ENCODE measurements at places on chromosomes 7 and 10.

GRCh38 chr7:47455872-47456185 is 126.1 kb downstream of the TNS3 start:
- no peak for DNase-seq

DNA sequence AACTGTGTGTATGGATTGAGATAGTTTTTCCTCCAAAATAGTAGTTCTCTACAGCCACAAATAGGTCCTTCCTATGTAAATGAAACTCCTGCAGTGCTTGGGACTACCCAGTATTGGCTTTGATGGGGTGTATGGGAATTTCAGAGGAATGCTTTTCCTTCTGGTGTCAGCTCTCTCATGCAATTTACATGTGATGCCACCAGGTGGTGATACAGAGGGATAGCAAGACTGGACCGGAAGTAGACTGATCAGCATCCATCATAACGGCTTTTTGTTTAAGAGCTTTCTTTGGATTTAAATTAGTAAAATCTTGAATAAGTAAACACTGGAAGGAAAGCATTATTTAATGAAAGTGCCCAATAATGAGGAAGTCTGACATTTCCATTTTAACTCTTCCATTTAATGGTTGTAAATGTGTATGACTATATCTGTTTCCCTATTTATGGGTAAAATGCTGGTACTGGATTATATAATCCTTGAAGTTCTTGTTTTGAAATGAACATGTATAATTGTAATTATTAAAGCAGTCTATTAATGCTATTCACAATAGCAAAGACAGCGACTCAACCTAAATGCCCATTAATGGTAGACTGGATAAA is 22.7 kb downstream of the DYNC1I1 start:
- DNase-seq: no peak

- DNase-seq: peak; percentile 12
Measured at GRCh38 chr10:86046845-86047460, 319.6 kb downstream of the GRID1 start.

DNA sequence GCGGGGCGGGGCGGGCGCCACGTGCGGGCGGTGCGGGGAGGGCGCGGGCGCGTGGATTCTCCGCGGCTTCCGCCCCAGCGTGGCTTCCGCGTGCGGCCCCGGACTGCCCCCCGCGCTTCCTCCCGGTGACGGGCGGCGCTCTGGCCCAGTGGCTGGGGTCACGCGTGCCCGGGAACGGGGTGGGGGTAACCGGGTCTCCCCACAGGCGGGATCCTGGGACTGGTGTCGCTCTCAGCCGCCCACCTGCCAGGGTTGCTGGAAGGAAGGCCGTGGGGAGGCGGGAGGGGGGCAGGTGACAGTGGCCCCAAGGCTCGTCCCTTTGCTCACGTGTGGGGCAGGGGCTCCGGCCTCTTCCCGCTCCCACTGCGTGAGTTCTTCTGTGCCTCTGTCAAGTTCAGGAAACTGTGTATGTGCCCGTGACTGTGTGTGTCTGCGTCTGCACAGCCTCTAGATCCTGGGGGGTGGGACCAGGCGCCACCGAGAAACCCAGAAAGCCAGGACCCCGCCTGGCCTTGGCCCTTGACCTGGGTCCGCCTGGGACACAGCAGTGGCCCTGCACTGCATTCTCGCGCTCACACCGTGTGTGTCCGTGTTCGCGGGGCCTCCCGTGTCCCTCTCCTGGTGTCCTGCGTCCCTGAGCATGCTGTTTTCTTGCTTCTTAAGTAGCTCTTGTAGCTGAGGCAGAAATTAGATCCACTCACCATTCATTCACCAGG is 919 bp downstream of the MAFK start:
- DNase-seq: no peak

DNA sequence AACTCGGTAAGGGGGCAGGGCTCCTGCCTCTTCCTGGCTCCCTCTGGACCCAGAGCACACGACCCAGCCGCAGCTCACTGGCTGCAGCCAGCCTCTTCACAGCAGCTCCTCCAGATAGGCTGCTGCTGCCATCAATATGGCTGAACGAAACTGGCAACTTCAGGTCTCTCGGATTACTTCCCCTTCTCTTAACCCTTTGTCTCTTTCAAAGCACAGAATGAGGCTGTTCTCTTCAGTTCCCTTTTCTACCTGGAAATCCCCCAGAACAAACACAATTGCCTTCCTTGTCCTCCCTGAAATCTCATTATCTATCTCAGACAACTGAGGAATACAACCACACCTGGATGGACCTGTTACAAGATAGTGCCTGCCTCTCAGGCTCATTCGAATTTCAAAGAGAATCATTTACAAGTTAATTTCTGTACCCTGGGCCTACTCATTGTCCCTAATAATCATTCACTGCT is 193.4 kb upstream of the MBL2 start:
- no peak for DNase-seq

GRCh38 chr7:47724335-47724982 is 142.5 kb upstream of the TNS3 start:
- peak; percentile 83 for DNase-seq

DNA sequence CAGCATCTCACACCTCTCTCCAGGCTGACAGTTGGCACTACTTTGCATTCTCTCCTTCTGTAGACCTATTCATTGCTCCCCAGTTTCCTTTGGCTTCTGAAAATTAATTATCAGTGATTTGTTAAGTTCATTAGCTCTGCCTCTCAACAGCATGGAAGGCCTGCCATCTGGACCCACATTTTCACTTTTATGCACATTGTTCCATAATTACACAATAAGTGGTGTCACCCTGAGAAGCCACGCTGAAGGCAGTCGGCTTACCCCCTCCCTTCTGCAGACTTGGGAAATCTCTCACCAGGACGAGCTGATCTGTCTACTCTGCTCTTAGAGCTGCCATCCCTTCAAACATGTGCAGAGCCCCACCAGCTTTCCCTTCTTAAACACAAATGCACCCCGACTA is 64.7 kb downstream of the SLIT1 start:
- DNase-seq: no peak

GRCh38 chr7:48366096-48366495 is 194.8 kb downstream of the ABCA13 start:
- DNase-seq: no peak

- no peak for DNase-seq
Measured at GRCh38 chr10:5945190-5945509, 32.2 kb downstream of the IL15RA start.

DNA sequence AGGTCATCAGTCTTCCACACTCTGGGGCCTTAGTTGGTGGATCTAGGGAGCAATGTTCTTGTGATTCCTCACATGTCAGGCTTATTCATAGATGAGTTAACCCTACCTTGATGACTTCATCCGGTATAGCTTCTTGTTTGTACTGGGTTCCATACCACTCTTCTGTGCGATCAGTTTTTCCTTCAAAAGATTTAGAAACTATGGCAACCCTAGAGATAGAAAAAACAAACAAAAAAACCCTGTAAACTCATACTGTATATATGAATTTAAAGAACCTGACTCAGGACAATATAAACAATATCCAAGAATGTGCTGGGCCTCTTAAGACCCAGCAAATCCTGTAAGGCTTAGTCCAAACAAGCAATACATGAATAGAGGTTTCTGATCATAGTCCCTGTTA is 83.5 kb downstream of the IDE start:
- no peak for DNase-seq

DNA sequence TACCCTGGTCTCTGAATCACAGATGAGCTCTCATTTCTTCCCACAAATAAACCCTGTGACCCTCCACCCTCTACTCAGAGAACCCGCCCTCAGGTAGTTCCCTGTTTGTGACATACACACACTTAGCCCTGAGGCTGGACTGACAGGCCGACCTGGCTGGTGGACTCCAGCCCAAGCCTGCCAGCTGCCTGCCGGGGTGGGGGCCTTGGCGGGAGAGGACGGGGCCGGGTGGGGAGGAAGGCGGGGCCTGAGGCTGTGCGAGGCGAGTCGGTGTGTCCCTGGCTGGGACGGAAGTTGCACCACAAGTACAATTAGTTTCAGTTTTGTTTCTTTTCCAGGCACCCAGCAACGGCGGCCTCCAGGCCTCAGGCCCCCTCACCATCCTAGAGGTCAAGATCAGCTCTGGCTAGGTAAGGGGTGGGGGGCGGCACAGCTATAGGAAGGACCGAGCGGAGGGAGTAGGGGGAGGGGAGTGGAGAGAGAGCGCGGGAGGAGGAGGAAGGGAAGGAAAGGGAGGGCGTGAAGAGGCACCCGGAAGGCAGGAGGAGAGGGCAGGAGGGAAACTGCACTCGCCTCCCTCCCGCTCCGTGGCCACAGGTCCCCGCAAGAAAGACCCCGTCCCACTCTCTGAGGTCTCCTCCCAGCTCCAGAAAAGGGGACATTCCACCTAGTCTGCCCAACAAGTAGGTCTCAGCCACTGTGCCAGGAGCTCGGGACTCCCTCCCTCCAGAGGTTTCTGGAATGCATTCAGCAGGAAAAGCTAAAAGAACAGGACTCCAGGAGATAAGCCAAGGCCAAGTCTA is at the start of gene TRIM56:
TRIM56 (plus strand) TSS at position 320 of the 803 bp plus-strand sequence. CDS start 1,832 bp downstream, outside the sequence.
- no peak for DNase-seq

- DNase-seq: no peak
Measured at GRCh38 chr7:45157286-45157652, 322 bp upstream of the RAMP3 start.

- no peak for DNase-seq
Measured at GRCh38 chr10:62814756-62815380, 1.3 kb downstream of the EGR2 start.

GRCh38 chr7:93147363-93147762 is 822 bp downstream of the SAMD9L start:
- DNase-seq: no peak

- no peak for DNase-seq
Measured at GRCh38 chr10:35203745-35204144, 77.1 kb downstream of the CREM start.

DNA sequence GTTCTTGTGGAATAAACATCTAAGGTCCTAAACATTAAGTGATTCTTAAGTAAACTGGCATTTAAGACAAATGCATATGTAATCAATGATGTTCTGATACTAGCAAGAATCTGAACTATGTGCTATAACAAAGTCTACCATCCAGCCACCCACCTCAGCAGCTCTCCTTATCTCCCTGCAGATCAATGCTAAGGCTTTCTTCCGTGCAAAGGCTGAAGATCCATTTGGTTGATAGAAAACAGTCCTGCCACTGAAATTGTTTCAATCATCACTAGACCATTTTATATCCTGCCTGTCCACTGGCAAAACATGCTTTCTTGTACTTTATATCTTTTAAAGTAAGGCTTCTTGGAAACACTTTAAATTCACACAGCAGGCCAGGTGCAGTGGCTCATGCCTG is 6.3 kb upstream of the SMKR1 start:
- no peak for DNase-seq

DNA sequence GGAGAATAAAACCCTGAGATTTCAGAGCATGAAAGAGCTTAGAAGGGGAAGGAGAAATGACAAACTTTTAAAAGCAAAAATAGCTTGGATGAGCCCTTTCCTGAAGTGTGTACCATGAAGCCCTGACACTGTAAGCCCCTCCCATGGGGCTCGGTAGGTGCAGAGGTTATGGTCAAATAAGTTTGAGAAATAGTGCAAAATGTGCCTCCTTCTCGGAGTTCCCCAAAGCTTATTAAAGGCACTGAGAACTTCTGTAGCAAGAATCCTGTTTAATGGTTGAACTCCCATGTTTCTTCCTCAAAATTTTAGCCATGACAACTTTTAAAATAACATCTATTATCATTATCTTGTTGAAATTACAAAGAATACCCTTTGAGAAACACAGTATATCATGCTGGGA is 10.5 kb upstream of the HYCC1 start:
- DNase-seq: no peak

DNA sequence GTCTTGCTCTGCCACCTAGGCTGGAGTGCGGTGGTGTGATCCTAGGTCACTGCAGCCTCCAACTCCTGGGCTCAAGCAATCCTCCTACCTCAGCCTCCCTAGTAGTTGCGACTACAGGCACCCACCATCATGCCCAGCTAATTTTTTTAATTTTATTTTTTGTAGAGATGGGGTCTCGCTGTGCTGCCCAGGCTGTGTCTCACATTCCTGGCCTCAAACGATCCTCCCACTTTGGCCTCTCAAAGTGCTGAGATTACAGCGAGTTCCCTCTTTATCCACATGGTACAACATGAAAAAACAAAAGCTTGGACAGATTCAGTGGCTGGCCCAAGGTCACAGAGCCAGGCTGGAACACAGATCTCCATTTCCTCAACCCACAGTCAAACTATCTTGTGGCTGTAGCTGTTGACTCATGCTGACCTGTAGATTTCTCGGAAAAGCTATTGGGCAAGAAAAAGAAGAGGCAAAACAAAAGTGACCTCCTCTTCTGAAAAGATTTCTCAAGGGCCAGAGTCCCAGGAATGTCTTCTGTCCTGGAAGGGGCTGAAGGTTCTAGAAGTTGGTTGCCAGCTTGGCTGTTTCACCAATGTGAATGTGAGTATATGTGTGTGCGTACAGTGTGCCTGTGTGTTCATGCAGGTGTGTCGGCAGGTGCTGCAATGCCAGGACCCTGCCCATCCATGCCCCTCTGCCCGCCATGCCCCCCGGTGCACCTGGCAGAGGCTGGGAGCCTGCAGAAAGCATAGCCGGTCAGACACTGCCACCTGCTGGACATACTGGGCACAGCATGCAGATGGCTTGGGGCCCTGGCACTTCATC is 28.4 kb downstream of the TMEM130 start:
- no peak for DNase-seq

- DNase-seq: no peak
Measured at GRCh38 chr7:157573244-157573643, 236.4 kb downstream of the DNAJB6 start.

DNA sequence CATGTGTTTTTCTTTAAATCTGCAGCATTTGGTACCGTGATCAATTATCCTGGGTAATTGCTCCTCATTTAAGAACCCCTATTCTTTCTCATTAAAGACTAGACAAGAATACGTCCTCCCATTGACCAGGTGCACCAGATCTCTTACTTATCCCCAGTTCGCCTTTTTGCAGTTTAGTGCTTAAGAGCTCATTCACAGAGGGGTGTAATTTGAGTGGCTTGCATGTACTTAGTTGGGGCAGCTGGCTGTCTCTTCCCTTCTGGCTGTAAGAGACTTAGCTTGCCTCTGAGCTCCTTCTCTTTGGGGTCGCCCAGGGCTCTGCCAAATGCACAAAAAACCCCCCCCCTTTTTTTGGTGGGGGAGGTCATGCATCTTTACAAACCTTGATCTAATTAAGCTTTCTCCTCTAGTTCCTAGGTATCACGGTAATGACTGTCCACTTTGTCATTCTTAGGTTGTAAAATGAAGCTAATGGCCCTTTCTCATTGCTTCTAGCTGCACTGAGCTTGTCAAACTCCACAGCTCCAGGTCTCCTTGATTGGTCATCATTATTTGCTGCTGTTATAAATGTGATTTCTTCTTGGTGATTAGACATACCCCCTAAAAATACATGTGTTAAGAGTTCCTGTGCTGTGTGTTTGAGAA is 26.3 kb downstream of the GAD2 start:
- DNase-seq: no peak

- no peak for DNase-seq
Measured at GRCh38 chr7:157970744-157971143, 616.9 kb downstream of the PTPRN2 start.

- no peak for DNase-seq
Measured at GRCh38 chr10:97483921-97484320, 14.3 kb downstream of the MMS19 start.

DNA sequence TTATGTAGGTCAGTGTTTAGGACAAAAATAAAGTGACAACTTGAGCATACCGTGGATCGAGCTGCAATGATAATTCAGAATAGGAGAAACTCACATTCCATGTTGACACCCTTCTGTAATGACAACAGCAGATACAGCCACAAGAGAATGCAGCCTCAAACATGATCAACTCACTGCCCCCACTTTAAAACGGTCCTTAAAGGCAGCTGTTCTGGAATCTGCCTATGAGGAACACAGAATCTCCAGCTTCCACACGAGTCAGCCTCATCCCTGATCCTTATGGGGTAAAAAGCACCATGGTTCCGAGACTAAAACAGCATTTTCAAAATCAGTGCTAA is 32.5 kb upstream of the DAGLB start:
- no peak for DNase-seq

- DNase-seq: no peak
Measured at GRCh38 chr10:117621196-117621595, 78.7 kb downstream of the EMX2 start.

Data from vagina (tissue), 2 donors.